Caki2 (cell line): ENCODE measurements at places on chromosomes 6 and 20.

GRCh38 chr6:29017428-29017802 is 12.3 kb upstream of the ZNF311 start:
- no peak for DNase-seq

GRCh38 chr6:15017261-15017660 is 228.6 kb upstream of the JARID2 start:
- no peak for DNase-seq

DNA sequence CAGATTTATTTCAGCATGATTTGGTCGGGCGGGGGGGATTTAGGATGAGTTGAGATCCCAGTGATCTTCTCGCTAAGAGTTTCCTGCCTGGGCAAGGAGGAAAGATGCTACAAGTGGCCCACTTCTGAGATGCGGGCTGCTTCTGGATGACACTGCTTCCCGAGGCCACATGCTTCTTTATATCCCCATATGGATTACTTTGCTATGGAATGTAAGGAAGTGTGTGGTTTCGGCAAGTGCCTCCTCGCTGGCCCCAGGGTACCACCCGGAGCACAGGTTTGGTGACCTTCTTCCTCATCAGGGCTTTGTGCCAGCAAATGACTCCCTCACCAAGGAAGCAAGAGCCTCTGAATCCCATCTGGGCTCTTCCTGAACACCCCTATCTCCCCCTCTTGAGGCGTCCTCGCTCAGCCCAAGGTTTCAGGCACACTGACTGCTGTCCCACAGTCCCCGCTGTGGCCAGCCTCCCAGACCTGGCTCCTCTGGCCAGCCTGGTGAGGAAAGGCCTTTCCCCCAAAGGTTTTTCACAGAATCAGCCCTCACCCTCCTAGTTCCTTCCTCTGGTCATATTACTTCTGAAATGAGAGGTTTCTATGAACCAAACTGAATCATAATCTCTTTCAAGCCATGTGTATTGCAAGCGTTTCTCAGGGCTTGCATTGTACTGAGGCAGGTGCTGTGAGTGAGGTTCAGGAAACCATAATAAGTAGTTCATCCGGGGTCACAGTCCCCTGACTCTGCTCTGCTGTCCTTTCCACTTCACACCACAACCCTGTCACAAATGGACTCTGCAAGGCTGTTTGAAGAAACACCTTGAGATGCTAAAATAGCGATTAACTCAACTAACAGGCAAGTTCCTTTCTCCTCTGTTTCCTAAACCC is 41.7 kb upstream of the IL17A start:
- DNase-seq: no peak

DNA sequence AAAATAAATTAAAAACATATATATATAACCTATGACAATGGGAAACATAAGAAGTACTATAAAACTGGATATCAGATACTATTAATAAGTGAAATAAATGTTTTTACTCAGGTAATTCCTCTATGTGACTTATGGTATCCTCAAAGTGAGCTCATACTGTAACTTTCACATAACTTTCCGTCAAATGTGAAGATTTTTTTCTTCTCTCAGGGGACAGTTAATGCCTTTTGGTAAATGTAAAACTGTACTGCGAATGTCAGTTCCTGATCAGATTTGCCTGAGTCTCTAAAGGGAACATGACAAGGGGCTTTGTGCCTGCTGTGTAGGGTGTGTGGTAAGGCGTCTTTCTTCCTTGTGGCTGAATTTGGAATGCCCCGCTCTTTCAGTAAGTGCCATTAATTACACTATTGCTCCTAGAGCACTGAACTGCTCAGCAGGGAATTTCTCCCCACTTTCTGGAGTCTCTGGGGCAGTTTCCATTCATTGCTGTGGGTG is 271.8 kb downstream of the PRL start:
- DNase-seq: no peak

DNA sequence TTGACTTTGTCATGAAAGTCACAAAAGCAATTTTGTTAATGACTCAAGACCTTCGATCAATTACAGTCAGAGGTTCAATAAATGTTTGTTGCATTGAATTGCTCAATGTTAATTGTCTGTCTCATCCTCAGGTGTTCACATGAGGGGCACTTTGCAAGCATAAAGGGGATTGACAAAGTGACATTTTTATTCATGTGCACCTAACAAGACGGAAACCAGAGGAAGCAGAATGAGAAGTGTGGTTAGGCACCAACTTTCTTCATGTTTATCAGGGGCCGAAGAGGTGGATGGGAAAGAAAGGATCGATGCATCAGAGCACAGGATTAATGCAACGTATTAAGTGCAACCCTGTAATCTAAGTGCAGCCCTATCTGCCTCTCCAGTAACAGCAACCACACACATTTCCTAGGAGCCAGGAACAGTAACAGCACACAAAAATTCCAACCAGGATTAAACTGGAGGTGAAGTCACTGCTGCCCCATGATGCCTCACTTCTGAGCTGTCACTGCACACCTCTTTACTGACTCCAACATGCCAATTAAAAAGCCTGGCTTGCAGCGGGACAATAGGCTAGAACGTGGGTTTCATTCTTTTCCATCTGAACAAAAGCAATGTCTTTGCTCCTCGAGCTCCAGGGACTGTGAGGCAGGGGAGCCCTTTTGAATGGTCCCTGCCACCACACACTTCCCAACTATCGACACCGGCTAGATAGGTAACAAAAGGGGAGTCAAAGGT is 262.7 kb downstream of the CD83 start:
- DNase-seq: no peak

DNA sequence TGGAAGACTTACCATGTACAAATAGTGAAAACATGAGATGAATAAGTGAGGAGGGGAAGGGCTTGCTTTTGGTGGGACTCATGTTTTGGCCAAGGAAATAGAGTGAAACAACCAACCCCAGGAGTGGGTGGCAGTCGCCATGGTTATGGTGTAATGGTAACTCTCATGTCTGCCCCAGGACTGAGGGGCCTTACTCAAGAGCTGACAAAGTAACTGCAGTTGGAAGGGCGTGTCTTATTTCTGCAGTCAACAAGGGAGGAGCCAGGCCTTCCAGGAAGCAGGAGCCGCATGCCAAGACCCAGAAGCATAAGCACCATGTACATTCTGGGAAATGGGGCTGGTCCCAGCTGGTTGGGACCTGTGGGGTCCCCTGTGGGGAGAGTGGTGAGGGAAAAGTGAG is 108.5 kb downstream of the UNC5CL start:
- no peak for DNase-seq

GRCh38 chr6:10555625-10556309 is 34.6 kb downstream of the GCNT2 start:
- DNase-seq: no peak

- DNase-seq: no peak
Observed at GRCh38 chr6:20747991-20748390, 213.7 kb downstream of the CDKAL1 start.

- DNase-seq: no peak
Observed at GRCh38 chr20:46741924-46742668, 32.6 kb downstream of the SLC2A10 start.

DNA sequence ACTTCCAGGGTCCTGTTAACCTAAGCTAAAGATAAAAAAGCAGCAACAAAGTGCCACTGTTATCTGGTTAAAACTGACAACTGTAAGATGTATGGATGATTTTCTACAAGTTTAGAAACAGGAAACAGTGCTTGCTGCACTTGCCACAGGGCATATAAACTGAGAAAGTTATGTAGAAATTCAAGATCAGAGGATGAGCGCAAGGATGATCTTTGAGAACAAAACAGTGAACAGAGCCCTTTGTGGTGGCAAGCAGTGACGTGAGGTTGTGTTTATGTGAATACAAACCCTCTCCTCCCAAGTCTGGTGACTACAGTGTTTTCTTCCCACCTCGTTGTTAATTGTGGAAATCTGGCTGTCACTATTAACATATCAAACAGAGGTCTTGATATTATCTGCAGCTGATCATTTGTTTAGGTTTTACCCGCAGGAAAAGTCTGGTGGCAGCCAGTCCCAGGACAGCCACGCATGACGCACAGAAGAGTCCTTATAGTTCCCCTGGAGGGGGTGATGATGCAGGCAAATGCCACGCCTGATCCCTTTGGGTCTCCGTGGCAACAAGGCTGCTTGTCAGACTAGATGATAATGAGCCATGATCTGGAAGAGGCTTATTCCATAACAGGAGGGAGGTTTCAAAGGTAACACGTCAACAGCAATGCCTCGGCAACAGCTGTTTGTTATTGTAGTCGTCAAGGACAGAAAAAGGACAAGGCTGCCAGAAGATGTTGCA is 43.1 kb upstream of the TNFAIP3 start:
- DNase-seq: no peak

GRCh38 chr6:138682704-138683527 is 90.7 kb upstream of the CCDC28A start:
- peak; percentile 51 for DNase-seq

DNA sequence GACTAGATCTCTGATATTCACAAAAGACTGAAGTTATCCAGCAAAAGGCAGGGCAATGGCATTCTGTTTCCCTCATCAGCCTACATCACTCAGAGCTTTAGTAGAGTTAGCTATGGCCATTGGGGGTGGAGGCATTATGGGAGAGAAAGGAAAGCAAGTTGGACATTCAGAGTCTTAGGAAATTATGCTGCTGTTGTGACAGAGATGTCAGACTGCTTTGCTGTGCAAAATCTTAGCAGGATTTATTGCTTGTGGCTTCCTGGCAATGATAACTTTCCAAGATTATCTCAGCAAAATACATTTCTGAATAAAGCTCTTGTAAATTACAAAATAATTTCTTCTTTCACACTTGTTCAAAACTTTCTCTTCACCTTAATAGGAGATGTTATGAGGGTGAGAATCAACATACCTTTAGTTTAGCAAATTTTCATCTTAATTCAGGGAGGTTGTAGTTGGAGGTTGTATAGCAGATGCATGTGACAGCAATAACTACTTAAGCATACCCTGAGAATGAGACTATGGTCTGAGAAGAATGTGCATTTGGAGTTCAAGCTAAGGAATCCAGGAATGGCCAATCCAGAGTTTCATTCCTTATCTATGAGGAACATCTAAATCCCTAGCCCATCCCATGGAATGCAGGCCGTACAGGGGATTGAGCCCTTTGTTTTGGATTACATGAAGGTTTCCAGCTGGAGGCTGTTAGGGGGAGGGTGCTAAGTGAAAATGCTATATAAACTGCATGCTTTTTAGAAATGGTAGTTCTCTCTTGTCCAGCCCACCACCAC is 179.8 kb downstream of the HAO1 start:
- DNase-seq: no peak

DNA sequence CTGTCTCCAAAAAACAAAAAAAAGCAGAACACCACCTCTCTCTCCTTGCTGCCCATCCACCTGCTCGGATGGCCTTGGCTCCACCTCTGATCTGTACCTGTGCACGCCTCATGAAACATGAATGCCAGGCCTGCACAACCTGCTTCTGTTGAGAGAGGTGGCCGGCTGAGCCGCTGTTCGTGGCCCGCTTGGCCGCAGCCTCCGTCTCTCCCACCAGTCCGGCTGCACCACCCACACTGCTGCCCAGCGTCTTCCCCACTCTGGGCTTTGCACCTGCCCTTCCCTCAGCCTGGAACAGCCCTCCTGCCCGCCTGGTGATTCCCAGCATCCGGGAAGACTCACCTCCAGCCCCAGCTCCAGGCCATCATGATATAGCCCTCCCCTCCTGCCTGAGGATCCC is 12.2 kb upstream of the ZBTB46 start:
- no peak for DNase-seq

- no peak for DNase-seq
Observed at GRCh38 chr6:165864925-165865324, 201.9 kb upstream of the PDE10A start.

DNA sequence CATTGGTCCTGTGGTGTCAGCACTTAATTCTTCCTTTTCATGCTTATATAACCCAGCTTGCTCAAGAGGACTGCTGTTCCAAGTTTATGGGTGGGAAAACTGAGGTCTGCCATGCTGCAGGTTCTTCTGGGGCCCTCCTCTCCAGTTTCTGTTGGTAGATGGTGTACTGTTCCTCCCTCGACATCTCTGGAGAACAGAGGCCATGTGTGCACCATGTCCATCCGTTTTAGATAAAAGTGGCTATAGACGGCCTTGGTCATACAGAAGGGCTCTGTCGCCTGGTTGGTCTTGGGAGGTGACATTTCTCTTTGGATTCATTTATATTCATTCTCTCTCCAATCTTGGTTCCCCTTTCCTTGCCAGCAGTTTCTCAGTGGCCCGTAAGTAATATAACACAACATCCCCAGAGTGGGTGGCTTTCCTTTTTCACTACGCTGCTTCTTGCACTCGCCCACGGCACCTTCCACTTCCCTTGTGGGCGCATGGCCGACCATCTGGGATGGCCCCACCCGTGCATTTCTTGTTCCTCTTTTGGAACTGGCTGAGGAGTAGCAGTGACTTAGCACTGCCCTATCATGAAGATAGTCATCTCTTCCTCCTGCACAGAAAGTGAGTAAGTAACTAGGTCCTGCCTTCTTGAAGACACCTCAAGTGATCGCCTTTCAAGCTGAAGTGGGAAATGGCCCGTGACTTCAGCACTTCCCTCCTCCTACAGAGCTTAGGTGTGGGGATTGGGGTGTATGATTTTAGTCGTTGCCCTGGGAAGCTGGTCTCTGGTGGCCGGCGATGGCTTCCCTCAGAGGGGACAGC is 94.2 kb downstream of the RREB1 start:
- peak; percentile 7 for DNase-seq

DNA sequence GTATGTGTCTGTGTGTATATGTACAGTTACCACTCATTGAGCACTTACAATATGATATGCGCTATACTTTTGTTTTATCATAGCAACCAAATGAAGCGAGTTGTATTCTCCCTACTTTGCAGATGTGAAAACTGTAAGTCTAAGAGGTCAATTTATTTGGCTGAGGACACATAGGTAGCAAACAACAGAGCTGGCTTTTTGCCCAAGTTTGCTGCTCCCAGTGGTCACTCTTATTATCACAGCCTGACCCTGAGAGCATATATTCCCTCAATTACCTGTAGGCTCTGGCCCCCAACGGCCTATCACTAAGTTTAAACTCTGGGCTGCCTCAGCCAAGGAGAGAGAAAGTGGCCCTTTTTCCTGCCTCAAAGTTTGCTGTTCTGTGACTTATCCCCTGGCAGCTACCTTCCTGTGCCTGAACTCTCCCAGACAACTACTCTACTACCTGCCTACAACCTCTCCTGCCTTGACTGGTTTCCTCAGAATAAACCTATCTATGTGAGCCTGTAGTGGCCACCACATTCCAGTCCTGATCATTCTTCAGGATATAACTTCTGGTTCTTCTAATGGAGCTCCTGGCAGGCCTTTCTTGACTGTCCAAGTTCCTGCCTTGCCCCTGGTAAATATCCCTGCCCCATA is 221.8 kb downstream of the FRK start:
- peak; percentile 10 for DNase-seq

GRCh38 chr6:144418959-144419545 is 133.9 kb downstream of the UTRN start:
- no peak for DNase-seq

GRCh38 chr6:41777551-41778285 is 2.0 kb downstream of the FRS3 start:
- no peak for DNase-seq

GRCh38 chr6:169783401-169783800 is 32.0 kb downstream of the ERMARD start:
- DNase-seq: no peak

- DNase-seq: no peak
Observed at GRCh38 chr6:116476002-116476678, 15.0 kb downstream of the CALHM6 start.
